Left ventricle myocardium inferior (tissue), 1 donor: ENCODE measurements at places on chromosomes 2 and 18.

DNA sequence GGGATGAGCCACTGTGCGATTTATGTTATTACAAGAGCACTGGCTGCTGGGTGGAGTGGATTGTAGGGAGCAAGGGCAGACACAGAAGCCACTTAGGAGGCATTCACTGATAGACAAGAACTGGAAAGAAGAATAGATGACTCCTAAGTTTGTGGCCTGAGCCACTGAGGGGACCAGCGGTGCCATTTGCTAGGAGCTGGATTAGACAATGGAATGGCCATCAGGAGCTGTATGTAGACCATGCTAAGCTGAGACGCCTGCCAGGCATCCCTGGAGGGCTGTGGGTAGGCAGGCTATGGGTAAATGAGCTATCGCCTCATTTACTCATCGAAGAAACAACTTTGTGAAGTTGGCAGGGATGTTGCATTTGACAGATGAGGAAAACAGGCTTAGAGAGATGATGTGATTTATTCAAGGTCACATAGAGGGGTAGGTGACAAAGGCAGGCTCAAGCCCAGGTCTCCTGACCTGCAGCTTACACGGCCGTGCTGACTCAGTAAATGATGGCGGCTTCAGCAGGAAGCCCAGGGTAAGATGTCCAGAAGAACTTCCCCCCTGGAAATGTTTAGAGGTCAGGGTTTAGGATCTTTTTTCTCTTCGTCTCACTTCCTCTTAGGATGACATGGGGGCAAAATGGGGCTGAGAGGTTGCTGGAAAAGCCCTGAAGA lies 2.8 kb downstream of the MFSD2B start:
- no peak for DNase-seq

DNA sequence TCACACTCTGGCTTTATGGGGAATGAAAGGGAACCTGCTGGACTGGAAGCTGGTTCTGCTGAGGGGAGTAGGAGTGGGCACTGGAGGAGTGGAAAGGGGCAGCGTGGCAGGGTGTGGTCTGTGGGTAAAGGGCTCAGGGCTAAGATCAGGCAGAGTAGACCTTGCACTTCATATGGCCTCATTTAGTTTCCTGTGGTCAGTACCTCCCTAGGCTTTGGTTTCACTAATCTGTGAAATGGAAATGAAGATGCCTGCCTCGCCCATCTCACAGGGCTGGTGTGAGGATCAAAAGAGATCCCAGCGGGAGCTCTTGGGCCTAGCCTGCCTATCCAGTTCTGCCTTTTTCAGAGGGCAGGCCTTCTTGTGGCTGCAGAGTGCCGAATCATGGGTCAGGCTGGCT lies 208.7 kb downstream of the LOXHD1 start:
- no peak for DNase-seq

DNA sequence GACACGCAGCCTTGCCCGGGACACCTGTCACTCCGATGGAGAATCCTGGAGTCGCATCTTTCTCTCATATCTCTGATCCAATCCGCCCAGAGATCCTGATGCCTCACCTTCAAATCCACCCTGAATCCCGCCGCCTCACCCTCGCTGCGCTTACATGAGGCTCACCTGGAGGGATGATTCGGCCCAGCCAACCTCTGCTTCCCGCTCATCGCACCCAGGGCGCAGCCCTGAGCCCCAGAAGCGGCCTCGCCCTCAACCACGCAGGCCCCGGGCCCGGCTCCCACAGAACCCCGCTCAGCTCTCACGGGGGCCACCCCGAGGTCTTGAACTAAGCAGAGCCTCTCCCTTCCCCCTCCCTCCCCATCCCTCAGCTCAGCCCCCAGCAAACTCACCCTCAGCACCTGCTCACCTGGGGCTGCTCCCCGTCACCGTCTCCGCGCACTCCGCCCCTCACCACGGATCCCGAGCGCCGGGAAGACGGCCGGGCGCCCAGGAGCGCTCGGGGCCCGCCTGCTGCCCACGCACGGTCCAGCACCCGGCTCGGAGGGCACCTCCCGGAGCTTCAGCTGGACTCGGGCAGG lies 160.0 kb downstream of the NDUFA10 start:
- DNase-seq, result no peak

DNA sequence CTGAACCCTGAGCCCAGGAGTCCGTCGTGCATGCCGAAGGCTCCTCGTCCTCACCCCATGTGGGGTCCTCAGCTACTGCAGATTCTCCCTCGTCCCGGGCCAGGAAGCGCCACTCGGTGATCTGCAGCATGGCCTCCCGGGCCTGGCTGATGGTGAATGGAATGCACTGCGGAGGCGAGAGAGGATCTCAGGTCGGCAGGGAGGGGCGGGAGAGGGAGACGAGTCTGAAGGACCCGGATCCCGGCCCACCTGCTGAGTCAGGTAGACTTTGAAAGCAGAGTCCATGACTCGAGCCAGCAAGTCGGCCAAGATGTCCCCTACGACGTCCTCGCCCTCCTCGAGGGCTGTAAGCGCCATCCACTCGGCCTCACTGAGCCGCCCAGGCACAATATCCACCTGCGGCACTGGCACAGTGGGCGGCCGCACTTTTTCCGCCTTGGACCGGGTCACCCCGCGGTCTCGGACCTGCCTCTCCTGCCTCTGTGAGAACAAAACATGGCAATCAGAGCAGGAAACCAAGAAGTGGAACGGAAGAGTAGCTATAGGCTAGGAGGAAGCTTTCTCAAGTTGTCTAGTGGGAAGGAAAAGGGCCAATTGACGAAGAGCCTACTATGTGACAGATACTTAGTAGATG lies 5.5 kb downstream of the C2orf81 start:
- no peak for DNase-seq

DNA sequence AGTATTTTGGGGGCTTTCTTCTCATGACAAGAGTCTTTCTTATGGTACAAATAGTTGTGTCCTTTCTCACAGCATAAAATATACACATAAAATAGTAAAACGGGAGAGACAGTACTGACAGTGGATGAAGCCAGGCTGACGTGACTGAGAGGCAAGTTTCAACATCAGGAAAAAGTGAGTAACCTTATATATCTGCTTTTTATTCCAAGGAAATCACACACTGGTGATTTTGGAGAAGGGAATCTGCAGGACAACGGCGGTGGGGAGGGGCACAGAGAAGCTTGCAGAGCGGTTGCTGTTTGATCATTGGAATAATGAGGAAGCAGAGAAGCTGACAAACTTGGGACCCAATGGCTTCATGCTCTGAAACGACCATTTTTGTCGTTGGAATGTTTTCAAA lies 130.6 kb upstream of the ZNF236 start:
- DNase-seq, result no peak

DNA sequence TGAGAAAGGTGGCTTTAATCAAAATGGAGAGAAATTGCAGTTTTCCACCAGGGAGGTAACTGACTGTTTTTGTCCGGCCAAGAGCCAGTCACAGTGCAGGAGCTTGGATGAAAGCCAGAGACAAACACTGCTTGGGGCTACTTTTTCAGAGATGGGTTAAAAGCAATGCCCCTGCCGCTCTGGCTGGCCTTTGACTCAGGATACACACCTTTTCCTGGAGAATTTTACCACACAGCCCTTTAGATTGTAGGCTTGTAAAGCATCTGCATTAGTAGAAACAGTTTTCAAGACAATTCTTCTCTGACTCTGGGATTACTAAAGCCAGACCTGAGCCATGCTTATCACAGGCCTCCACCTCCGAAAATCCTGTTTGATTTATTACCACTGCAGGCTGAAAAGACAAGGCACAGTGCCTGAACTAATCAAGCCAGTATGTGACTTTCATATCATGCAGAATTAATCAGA lies 79.7 kb downstream of the CCBE1 start:
- no peak for DNase-seq

- DNase-seq, result no peak
Observed at GRCh38 chr18:80200171-80200931, 47.0 kb downstream of the PARD6G start.

DNA sequence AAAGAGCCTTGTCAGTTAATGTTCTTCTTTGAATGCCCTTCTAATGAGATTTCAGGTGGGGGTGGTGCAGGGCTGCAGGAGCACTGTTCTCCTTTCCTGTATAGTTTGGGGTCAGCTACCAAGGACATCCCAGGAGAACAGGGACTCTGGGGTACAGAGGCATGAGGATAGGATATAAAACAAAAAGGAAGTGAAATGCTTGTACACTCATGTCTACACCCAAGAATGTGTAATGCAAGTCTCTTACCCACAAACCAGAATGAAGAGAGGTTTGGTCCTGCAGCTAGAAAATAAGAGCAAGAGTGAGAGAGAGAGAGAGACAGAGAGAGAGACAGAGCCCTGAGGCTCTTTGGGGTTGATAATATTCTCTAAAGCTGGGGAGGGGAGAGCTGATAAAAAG lies 151.8 kb upstream of the KCTD1 start:
- DNase-seq, result no peak

GRCh38 chr2:169716238-169716886 lies 17.3 kb upstream of the KLHL23 start:
- DNase-seq, result no peak

- DNase-seq, result no peak
Observed at GRCh38 chr2:6446938-6447608, 418.6 kb downstream of the CMPK2 start.
